ENCODE measurements at places on chromosomes 5 and 9.
A peak's percentile ranks its signal among the peaks of the same experiment; 100 is the strongest.

DNA sequence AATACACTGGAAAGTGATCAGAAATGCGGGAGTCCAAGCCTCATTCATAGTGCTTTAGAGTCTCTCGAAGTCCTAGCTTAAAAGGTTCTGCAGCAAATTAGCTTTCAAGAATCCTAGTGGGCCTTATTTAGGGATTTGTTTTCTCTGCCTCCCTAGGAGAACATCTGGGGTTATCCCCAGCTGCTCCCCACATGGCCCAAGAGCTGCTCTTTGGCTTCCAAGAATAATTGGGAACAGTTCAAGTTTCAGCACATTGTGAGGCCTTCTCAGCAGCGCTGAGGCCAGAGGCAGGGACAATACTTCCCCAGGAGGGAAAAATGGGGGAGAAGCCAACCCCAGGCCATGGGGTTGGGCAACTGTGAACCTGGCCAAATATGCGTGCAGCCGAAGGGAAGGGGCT is 108.7 kb downstream of the LIFR start:
- no peak for DNase-seq

DNA sequence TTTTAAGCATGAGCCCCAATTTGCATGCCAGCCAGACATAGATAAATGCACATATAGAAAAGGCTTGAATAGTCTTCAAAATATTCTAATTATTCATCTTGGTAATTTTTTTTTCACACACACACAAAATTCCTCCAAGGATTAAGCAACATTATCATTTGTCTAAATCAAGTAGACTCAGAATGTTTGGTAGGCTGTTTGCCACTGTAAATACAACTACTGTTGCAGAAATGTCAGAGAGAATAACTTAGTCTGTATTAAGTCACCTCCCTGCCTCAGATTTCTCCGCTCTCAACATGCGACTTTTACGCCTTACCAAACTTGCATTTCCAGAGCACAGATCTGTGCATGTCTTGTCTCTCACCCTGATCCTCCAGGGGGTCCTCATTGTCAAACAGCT is 265.6 kb upstream of the C9orf72 start:
- DNase-seq, result no peak

DNA sequence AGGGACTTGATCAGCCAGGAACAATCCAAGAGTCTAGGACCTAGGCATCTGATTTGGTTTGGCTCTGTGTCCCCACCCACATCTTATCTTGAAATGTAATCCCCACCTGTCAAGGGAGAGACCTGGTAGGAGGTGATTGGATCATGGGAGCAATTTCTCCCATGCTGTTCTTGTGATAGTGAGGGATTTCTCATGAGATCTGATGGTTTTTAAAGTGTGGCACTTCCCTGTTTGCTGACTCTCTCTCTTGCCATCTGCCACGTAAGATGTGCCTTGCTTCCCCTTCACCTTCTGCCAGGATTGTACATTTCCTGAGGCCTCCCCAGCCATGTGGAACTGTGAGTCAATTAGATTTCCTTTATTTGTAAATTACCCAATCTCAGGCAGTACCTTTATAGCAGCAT is 201.7 kb upstream of the ACTBL2 start:
- DNase-seq, result no peak

DNA sequence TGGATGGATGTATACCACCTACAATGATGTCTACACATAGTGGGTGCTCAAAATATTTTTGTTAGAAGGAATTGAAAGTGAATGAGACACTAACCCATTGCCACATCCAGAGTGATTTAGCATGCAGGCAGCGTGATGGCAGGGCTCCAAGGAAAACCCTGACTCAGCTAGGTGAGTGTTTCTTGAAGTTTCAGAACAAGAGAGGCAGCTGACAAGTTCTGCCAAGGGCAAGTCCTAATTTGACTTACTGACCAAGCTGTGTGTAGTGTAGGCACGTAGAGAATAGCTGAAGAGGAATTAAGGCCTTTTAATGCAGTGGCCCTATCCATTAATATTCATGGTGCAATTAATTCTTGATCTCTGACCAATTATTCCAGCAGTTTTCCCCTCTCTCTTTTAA is 107.8 kb upstream of the ATP10B start:
- DNase-seq, result no peak

- DNase-seq, result no peak
Measured at GRCh38 chr9:110101531-110102161, 106.3 kb downstream of the C9orf152 start.

DNA sequence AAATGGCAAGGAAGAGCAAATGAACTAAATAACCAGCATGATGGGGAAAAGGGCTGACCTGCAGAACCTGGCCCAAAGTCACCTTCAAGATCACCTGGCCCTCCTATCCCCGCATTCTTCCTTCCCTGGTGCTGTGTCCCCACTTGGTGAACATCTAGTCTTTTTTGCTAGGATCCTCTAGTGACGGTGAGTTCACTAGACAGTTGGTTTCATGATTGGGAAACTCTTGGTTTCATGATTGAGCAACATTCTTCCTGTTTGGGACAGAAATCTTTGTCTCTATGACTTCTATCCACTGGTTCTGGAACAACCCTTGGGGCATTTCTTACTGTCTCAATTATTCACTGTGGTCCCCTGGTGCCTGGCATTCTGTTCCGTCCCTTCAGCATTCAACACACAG is 50.2 kb upstream of the DAB2IP start:
- DNase-seq, result no peak

DNA sequence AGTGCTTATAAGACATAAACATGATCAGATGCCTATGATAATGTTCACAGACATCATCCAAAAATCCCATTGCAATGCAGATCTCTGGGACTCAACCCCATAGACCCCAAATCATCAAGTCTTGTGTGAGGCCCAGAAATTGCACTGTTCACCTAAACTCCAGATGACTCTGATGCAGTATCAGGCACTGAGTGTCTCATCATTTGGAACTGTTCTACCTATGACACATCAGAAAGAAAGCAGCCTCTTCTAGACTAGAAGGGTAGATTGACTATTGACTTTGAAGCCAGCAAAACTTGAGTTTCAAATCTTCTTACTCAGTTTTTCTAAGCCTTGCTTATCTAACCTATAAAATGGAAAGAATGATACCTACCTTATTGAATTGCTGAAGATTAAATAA is 58.7 kb upstream of the PAPPA start:
- no peak for DNase-seq

- no peak for DNase-seq
Measured at GRCh38 chr9:115254287-115255180, 136.6 kb upstream of the TNC start.

DNA sequence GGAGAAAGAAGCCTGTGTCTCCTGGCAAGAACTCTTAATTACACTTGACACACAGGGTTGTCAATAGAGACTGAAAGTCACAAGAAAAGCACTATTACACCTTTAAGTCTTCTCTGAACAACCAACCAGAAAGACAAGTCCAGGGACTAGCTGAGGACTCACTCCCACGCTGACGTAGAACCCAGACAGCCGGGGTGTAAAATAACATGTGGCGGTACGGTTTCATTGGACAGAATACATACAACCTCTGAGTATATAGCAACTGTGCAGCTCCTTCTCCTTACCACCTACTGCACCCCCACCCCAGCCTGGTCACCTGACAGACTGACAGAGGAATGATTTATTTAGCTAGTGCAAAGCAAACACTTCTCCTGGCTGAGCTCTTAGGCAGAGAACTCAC is 103.4 kb upstream of the RASEF start:
- no peak for DNase-seq

DNA sequence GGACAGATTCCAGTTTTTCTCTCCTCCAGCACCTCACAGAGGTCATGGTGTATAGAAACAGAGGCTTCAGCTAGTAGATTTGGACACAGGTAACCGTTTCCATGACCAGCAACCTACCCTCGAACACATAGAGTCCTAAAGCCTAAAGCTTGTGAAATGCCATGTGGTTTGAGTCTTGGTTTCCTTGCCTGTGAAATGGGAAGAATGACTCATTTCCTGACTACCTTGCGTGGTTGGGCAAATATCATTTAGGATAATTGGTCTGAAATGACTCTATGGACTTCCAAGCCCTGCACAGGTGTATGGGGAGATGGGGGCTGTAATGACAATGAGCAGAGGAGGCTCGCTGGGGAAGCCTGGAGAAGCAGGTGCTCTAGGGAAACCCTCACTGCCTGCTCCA is 134.6 kb downstream of the TTLL11 start:
- DNase-seq, result no peak

- peak; percentile 65 for DNase-seq
Measured at GRCh38 chr9:6229619-6230018, 14.0 kb downstream of the IL33 start.

GRCh38 chr5:107805824-107806223 is 135.1 kb upstream of the EFNA5 start:
- peak; percentile 70 for DNase-seq

GRCh38 chr5:5304361-5305020 is 118.0 kb upstream of the ICE1 start:
- no peak for DNase-seq

DNA sequence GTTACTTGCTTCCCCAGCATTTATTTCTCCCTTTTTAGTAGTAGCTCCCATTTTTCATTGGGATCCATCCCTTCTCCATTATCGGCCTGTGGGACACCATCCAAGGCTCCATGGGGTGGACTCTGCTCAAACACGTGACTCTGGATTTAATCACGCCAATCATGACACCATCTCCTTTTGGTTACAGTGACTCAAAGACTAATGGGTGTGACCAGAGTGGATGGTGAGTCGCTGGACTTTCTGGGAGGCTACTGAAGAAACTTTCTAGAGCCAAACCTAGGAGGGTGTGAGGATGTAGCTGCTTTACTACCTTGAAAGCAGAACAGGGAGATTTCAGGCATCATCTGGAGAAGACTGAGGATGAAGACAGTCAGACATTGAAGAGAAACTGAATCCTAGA is 93.1 kb downstream of the PJA2 start:
- DNase-seq, result no peak

GRCh38 chr9:136194540-136194939 is 10.4 kb downstream of the LHX3 start:
- DNase-seq, result no peak

DNA sequence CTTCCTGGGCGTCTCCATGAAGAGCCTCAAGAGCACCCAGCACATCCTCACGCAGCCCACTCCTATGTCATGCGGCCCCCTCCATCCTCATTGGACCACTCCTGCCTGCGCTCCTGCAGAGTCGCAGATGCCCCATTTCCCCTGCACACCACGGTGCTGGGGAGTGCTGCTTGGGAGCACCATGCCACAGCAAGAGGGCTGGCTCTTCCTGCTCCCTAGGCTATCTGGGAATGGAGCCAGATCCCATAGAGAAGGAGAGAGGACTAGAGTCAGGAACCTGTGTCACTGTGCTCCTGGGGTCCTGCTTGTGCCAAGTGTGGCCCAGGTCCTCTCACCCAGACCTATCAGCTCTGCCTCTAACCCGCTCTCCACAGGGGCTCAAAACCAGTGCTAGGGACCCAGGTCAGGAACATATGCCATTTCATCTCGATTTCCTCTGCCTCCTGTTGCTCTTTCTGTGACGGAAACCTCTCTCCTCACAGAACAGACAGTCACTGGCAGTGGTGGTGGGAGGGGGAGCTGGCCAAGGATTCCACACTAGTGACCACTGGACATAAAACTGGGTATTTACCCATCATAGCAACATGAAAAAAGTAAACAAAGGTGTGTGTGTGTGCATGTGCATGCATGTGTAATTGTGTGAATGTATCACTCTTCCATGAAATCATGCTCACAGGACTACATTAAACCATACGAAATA is 178.4 kb downstream of the TTLL11 start:
- DNase-seq, result no peak

DNA sequence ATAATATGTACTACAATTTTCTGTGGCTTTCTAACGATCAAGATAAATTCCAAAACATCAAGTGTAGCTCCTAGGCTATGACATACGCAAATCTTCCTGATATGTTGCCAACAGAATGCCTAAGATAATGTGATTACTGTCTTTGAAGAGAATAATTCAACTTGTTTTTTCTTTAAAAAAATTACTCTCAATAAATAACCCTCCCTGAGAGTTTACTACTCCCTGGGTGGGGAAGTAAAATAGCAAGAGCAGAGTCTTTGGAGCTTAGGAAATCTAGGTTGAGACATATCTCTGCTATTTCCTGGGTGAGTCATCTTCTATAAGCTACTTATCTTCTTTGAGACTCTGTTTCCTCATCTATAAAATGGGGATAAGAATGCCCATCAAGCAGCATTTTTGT is 201.2 kb downstream of the ACTL7B start:
- no peak for DNase-seq

GRCh38 chr9:73152953-73153352 is 1.3 kb downstream of the ANXA1 start:
- no peak for DNase-seq

DNA sequence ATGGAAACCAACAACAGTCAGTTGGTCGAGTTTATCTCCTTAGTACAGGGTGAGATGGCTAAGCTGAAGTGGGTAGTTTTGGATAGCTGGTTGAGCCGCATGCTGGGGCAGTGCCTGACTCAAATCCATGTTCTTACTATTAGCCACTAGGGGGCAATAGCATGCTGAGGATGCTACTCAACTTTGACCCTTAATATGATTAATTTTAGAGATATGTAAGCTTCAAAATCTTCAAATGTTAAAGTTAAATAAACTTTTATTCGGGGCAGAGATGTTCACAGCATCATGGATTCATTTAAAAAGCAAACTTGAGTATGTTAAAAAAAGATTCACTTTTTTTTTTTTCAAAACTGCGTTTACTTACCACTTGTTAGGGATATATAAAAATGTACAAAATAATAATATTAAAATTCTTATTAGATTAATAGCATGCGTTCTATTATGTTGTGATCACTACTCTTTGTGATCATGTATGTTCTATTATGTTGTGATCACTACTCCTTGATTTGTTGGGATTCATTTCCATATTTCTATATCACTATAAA is 57.0 kb downstream of the C9orf153 start:
- DNase-seq, result no peak

DNA sequence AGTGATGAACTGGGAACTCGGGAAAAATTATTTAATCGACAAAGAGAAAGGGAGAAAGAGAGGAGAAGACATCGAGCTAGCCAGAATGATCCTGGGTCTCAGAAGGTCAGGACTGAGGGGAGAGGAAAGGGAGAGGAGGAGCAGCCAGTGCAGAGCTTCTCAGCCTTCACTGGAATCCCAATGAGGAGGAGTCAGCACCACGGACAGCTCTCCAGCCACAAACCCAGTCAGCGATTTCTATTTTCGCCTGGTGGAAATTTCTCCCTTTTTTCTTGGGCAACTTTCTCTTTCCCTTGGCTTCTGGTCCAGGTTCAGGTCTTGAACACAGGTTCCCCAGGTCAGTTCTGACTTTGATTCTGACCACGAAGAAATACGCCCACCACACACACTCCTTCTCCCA is 1.6 kb upstream of the BRINP1 start:
- DNase-seq, result no peak

GRCh38 chr9:34456151-34456550 is 2.2 kb downstream of the FAM219A start:
- DNase-seq, result no peak

GRCh38 chr5:53479045-53479589 is 1.3 kb upstream of the FST start:
- no peak for DNase-seq

GRCh38 chr5:111173476-111173875 is 50.7 kb upstream of the CAMK4 start:
- DNase-seq, result no peak

Measured in NCI-H1930 (cell line).